ENCODE measurements at places on chromosomes 1 and 21.

- DNase-seq, result peak; percentile 94
Observed at GRCh38 chr1:211639475-211640300, 35.7 kb downstream of the NEK2 start.

DNA sequence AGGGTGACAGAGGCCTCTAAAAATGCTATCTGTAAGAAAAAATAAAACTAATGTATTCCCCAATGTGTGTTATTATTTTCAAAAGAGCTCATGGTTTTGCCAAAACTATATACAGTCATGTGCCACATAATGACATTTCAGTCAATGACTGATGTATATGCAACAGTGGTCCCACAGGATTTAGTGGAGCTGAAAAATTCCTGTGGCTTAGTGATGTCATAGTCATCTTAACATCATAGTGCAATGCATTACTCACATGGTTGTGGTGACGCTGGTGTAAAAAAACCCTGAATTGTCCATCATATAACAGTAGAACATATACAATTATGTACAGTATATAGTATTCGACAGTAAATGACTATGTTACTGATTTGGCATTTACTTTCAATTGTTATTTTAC, 172.4 kb downstream of the CACNA1E start:
- DNase-seq, result peak; percentile 45

DNA sequence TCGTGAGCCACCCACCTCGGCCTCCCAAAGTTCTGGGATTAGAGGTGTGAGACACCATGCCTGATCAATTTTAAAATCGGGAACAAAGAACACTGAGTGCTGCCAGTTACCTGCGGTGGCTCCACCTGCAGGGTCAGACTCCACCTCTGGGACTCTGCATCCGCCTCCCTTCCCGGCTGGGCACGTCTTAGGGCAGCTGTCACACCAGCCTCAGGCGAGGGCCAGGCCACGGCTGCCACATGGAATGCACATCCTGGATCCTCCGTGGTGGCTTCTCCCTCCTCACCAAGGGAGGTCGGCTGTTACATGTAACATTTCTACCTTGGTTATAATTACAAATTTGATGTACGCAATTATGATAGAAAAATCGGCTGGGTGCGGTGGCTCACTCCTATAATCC, 5.9 kb upstream of the MXRA8 start:
- DNase-seq, result no peak

DNA sequence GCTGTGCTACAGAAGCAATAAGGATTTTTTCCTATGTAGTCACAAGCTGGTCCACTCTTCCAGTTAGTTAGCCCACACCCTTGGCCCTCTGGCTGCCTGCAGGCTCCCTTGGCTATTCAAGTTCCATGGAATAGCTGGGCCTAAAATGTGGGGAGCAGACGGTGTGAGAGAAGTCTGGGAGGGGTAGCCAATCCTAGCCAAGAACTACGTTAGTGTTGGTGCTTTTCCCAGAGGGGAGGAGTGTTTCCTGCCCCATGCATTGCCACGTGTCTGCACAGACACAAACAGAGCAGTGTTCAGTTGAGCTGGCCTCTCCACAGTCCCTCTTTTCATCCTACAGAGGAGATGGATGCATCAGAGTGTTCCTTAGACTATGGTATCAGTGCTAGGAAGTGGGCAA, 59.0 kb upstream of the IPO9 start:
- DNase-seq, result peak; percentile 91

- peak; percentile 18 for DNase-seq
Observed at GRCh38 chr21:24727803-24728440, 879.4 kb downstream of the MRPL39 start.

- peak; percentile 77 for DNase-seq
Observed at GRCh38 chr1:241837901-241838300, 10.1 kb upstream of the EXO1 start.

DNA sequence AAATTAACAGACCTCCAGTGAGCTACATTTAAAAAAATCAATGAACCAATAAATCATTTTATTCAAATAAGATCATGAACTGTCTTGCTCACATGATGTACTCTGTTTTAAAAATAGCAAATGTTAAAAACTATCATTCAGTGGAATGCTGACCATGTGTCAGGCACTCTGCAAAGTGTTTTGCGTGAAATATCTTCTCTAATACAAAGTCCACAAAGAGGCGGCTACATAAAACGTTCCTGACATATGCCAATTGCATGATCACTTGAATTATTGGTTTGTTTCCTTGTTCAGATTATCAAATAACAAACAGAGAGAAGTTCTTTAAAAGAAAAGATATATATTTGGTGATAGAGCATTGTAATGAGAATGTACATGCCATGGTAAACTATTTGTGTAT, 10.7 kb downstream of the FMO2 start:
- DNase-seq, result no peak

DNA sequence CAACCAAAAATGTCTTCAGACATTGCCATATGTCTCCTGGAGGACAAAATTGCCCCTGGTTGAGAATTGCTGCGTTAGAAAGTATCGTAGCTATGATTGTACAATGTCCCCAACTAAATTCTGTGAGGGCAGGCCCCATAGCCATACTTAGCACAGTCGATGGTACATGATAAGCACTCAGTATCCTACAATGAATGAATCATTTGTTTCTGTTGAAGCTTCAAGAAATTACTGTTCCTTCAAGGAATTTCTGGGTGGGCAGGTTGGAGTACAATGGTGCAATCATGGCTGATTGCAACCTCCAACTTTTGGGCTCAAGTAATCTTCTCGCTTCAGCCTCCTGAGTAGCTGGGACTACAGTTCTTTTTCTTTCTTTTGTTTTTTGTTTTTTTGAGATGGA, 4.7 kb downstream of the CAP1 start:
- no peak for DNase-seq

DNA sequence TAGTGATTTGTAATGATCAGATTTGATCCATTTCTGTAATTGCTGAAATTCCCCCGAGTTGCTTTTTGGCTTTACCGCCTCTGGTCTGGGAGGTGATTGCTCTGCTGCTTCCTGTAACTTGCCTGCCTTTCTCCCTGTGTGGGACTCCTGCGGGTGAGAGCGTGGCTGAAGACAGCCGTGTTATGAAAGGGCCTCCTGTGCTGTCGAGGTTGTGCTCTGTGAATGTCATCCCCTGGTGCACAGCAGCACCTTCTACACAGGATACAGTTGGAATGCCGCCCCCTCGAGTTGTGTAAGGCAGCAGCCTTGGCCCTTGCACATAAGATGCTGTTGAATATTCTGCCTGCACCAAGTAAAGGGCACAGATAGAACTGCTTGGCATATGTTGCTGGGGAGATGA, 5.9 kb downstream of the SOD1 start:
- DNase-seq, result no peak

DNA sequence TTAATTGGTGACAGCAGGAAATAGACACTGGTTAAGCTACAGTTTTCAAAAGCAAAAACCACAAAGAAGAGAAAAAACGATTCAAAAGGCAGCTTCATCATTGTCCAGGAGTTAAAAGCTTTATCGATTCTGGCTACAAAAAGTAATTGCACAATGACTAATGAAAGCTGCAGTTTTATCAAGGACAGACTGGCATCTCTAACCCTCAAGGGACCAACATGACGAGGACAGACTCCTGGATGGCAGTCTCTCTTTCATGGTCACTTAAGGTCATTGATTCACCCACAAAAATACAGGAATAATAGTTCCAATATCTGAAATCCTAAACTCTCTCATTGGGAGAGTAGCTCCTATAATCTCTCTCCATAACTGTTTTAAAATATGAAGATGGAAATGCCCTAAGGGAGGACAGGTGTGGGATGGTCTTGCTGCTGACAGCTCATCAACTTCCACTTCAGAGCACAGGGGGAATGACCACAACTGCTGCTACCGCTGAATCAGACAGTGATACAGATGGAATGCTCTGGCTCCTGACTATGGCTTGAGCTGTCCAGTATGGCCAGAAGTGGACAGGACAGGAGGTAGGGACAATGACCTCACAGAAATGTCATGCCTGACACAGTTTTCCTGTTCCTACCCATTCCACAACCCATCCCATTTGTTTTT, 17.4 kb upstream of the CPLANE2 start:
- DNase-seq, result no peak

DNA sequence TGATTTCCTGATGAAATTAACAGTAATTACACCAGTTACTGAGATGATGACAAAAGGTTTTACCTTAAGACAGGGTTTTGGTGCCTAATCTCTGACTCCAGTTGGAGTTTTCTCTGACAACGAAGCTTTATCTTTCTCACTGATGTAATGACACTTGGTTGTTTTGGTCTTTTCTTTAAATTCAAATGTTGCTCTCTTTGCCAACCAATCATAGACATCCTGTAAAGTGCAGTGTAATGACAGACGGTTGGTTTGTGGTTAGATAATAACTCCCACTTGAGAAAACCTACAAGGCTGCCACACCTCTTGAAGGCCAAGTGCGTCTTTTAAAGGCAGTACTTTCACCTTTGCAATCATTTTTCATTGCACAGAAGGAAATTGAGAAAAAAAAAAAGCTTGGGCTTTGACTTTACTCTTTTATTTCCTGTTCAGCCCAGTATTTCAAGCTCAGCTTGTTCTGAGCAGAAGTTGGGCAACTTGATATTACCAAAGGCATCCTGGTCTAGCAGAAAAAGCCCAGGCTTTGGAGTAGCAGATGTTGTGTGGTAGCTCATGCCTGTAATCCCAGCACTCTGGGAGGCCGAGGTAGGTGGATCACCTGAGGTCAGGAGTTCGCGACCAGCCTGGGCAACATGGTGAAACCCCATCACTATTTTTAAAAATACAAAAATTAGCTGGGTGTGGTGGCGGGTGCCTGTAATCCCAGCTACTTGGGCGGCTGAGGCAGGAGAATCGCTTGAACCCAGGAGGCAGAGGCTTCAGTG, 14.9 kb downstream of the PDIK1L start:
- no peak for DNase-seq

GRCh38 chr1:92488832-92489231, 2.1 kb upstream of the GFI1 start:
- DNase-seq, result no peak

DNA sequence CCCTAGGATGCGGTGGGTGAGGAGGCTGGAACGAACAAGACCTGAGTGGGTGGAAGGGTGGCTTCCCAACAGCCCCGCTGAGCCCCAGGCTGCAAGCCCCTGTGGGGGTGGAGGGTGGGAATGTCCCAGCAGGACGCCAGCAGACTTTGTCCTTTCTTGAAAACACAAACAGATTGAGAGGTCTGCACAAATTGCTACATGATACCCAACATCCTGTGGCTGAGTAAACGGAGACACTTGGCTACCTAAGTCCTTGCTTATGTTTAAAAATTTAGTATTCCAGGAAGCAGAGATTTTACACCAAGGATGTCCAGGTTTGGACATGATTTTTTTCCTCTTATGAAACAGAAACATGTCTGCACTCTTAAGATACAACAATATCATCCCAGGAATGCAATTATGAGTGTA, 11.8 kb upstream of the F3 start:
- no peak for DNase-seq

GRCh38 chr1:68270951-68271350, 38.6 kb upstream of the WLS start:
- no peak for DNase-seq

DNA sequence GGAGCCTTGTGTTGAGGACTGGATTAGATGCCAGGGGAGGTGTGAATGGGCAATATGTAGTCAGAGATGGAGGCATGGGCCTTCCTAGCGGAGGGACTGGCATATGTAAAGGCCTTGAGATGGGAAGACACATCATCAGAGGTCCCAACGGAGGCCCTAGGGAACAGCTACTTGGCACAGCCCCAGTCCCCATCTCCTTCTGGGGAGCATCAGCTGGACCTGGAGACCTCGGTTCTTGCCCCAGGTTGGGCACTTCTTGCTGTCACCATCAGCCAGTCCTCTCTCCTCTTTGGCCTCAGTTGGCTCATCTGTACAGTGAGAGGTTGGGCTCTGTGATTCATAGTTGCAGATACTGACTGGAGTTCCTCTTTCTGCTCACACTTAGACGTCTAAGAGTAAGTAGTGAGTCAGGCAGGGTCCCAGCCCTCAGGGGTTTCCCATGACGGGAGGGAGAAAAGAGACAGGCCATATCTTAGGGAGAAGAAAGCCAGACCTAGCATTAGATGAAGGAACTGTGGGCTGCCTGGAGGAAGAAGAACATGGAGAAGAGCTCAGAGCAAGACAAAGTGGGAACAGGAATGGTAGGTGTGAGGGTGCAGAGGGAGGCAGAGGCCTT, 3.4 kb upstream of the MARCKSL1 start:
- DNase-seq, result peak; percentile 33

DNA sequence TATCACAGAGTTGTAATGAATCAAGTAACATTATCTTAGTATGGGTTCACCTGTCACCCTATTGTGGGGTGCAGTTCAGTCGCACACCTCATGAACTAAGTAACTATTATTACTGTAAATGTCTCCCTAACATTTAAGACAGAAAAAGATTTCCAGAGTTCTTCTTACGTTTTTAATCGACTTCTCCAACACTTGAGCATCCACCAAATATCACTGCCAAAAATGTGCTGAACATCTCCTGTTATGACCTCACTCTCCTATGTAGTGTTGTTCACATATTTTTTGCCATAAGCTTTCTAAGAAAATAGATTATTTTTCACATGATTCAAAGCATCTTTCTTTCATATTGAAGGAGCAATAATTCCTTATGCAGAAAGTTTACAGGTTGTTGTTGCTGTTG, 1.3 kb downstream of the TTLL7 start:
- no peak for DNase-seq

DNA sequence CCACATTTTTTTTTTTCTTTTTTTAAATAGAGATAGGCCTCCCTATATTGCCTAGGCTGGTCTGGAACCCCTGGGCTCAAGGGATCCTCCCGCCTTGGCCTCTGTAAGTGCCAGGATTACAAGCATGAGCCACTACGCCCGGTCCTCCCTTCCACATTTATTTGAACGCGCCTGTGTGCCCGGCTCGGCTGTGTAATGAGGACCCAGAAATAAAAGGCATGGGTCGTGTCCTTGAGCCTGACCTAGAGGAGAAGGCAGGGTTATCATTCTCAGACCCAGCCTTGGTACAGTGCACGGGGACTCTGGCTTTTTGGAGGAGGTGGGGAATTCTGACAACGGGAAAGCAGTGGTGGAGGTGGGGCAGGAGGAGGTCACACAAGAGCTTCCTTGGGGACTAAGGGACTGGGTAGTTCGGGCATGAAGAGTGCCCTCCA, 841 bp downstream of the CENPF start:
- DNase-seq, result no peak

DNA sequence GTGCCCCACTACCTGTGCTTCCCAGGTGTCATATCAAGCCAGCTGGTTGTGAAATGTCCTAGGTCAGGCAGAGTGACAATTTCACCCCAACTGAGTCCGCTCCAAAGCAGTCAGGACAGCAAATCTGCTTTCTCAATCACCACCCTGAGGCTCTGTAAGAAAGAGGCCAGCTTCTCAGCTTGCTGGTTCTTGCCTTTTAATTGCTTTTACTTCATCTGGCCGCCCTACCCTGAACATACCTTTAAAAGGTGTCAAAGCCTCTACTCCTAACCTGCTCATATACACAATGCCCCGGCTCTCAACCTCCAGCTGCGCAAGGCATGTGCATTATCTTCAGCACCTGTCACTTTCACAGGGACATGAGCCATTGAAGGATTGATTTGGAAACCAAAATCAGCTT, 581.6 kb downstream of the NPHP4 start:
- DNase-seq, result no peak

GRCh38 chr1:96416111-96416595, 305.4 kb upstream of the PTBP2 start:
- DNase-seq, result peak; percentile 99

All from fibroblast of skin of abdomen (primary cell).